Brain pericyte (primary cell): ENCODE measurements at places on chromosomes 7 and 10.

DNA sequence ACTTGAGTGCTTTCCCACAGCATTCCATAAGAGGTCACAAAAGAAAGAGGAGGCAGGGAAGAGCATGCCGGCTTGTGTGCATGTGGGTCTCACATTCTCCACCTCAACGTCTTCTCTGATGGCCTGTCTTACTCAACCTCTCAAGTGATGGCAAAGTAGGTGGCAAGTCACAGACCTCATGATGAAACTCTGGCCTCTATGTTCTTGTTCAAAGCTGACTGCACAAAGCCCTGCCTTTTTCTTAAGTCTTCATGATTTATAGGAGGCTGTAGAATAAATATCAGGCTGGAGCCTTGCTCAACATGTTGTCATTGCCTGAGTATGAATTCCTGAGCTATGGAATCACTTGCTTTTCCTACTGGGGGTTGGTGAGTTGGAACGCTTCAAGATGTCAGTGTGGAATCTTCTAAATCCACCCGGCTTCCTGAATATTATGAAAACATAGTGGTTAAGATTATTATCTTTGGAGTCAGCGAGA lies 213.6 kb upstream of the INHBA start:
- peak; percentile 63 for DNase-seq

GRCh38 chr10:118562851-118563250 lies 32.6 kb downstream of the PRLHR start:
- DNase-seq: no peak

- DNase-seq: no peak
Measured at GRCh38 chr7:90604383-90604782, 8.3 kb downstream of the CDK14 start.

GRCh38 chr10:43653746-43654145 lies 5.1 kb upstream of the ZNF32 start:
- no peak for DNase-seq

DNA sequence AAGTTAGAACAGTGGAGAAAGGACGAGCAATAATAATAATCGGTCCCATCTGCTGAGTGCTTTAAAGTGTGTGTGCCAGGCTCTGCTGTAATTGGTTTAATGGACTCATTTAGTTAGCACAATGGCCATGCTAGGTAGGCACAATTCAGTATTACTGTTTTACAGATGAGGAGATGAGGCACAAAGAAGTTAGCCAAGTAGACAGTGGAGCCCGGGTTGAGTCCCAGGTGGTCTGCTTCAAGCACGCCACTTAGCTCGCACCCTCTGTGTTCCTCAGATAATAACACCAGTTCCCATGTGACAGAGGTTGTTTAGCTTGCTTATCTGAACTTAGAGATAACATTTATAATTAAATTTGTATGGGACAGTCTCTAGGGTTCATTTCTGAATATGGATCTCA lies 101.6 kb upstream of the GJD4 start:
- DNase-seq: no peak

DNA sequence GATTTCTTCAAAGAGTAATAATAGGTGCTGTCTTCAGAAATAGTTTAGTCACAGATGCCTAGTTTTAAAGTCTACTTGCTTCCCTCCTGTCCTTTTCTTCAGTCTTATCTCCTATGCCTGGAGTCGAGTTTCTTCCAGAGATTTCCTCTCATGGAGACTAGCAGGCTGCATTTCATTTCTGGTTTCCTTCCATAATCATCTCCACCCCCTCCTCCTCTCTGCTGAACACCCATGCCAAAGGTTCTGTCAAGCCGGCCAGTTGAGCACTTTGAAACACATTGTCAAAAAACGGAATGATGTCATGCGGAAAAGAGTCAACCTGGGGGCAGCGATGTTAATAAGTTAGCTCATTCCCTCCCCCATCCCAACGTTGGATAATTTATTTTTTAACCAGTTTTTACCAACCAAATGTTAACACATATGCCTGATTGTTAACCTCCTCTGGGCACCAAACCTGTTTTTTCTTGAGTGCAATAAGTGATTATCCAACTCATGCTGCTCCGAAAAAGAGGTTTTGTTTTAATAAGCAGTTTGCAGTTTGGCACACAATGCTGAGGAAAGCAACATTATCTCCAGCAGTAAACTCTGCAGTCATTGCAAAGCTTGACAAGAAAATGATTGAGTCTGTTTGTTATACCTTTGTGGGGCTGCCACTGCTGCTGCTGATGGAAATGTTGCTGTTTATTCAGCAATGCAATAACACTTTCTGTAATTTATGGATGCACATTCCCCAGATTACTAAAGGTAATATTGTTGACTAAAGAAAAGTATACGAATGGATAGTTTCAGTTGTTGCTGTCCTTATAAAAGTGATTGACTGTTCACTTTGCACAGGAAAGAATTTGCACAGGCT lies 161.6 kb downstream of the LRMDA start:
- DNase-seq: no peak

- no peak for DNase-seq
Measured at GRCh38 chr10:102669206-102670064, 25.2 kb downstream of the TRIM8 start.

- DNase-seq: no peak
Measured at GRCh38 chr10:83274088-83274487, 865.2 kb upstream of the GHITM start.

DNA sequence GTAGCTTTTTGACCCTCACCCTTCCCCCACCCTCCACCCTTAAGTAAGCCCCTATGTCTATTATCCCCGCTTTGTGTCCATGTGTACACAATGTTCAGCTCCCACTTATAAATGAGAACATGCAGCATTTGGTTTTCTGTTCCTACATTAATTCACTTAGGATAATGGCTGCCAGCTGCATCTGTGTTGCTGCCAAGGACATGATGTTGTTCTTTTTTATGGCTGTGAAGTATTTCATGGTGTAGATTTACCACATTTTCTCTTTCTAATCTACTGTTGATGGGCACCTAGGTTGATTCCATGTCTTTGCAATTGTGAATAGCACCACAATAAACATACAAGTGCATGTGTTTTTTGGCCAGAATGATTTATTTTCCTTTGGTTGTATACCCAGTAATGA lies 232.2 kb downstream of the CACNA2D1 start:
- DNase-seq: no peak

DNA sequence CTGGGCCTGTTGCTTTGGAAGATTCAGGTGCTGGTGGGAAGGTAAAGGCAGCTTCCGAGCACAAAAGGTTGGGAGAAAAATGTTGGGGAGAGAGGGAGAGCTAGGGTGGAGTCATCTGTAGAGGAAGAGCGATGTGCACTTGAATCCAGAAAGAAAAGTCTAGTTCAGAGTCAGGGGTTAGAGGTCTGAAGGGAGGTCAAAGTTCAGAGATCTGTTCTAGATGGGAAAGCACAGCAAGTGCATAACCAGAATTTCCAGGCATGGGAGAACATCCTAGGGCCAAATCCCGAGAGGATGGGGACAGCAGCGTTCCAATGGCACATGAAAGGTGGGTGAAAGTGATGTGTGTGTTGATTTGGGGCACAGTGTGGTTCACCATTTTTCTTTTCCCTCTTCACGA lies 51.5 kb upstream of the MKLN1 start:
- DNase-seq: no peak

- DNase-seq: no peak
Measured at GRCh38 chr10:46232084-46232483, 54.7 kb upstream of the ANTXRL start.

DNA sequence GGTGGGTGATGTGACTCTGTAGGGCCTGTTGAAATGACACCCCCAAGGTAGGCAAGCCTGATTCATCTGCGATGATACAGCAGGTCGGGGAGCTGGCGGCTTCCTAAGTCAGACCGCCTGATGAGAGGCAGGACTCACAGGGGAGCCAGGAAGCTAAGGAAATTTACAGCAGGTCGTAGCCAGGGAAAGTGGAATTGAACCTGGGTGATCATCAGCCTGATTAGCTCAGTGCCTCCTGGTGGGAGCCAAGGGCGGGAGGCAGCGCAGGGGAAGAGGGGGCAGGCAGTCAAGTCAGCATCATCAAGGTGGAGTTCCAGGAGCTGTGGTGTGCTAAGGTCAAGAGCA lies 18.5 kb upstream of the TRIM56 start:
- DNase-seq: no peak

DNA sequence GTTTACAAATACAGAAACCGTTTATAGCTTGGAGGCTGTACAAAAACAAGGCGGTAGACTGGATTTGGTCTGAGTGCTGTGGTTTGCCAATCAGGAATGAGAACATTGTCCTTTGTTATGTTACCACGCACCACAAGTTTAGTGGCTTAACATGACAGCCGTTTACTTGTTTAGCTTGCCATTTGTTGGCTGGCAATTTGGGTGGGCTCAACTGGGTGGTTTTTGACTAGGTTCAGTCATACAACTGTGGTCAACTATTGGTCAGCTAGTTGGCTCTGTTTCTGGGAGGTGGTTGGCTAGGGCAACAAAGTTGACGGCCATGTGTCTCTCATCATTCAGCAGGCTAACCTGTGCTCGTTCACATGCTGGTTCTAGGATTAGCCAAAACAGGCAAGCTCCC lies 60.1 kb upstream of the SP8 start:
- no peak for DNase-seq

- DNase-seq: no peak
Measured at GRCh38 chr7:149870701-149871483, 2.9 kb upstream of the ATP6V0E2 start.

DNA sequence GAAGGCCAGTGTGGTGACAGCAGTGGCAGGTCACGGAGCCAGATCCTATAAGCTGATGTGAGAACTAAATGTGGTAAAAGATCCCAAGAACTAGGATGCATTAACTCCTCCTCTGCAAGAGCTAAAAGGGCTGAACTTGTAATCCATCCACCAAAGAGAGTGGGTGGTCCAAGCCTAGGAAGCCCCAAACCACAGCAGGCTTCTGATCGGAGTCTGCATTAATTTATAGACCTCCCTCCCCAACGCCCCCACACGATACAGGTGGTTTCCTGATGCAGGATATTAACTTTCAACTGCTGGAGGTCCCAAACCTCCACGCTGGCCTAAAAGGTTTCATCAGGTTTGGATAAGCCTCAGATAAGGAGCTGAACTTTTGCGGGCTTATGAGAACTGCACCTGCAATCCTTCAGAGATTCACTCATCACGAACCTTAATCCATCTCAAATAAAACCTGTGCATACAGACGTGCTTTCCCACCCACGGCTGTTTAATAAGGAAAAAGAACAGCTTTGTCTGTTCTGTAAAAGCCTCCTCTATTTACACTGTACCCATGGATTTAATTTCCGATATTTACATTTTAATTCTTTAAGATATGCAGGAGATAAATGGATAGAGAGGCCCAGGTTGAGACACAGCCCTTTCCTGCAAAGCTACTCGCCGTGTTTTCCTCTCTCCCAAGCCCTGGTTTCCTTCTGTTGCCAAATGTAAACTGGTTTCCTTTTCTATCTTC lies 74.9 kb downstream of the GFRA1 start:
- no peak for DNase-seq

- DNase-seq: no peak
Measured at GRCh38 chr10:79266084-79266483, 81.2 kb upstream of the PPIF start.

- DNase-seq: no peak
Measured at GRCh38 chr10:7302392-7302906, 108.4 kb downstream of the SFMBT2 start.

DNA sequence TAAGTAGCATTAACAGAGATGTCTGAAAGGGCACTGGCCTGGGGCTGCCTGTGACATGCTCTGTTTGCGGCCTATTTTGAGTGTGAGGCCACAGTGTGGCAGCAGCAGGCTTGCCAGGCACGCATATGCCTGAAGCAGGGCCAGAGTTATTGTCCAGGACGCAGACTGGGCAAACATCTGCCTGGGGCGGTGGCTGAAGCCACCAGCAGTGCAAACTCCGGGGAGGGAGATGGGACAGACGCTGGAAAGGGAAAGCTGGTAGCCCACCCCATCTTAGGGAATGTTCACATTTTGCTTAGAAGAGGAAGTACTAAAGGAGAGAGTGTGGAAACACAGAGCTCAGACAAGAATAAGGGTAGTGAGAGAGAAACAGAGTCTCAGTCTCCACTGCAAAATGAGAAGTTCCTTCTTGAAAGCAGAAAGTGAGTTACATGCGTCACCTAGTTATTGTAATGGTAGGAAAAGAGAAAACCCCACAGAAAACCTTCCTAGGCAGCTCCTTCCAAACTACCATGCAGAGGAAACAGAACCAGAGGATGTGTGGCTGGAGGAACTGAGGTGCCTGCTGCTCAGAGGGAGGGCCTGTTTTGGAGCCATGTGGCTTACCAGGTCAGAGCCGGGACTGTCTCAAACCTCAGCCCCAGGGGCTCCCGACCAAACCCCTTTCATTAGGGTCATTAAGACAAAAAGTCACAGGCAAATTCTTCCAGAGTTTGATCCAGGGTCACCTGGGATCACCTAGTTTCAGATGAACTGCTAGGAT lies 14.5 kb downstream of the AKR1B1 start:
- DNase-seq: no peak

DNA sequence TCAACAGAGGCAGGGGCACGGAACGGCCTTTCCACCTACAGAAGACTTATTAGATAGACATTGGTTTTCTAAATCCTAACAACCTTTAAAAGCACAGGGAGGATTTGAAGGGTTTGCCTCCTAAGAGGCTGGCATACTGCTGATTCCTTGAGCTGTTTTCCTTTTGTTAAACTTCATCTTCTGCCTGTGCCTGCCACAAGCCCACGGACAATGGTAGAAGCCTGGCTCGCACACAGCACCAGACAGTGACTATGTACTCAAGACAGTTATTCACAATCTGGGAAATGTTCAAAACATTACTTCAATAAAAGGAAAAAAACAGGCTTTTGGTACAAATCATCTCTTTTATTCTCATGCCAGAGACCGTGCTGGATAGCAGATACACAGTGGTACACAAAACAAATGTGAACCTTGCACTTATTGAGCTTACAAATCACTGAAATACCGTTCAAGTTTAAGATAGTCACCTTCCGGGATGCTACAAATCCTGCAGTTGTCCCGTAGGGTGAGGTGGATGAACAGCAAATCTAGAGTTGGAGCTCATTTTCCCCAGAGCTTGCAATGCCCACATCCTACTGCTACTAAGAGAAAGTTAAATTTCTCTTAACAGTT lies 63.9 kb downstream of the VPS41 start:
- no peak for DNase-seq

- DNase-seq: no peak
Measured at GRCh38 chr7:45938626-45939302, 17.7 kb upstream of the IGFBP3 start.

GRCh38 chr7:28329661-28330363 lies 82.5 kb upstream of the CREB5 start:
- DNase-seq: no peak

- no peak for DNase-seq
Measured at GRCh38 chr10:110876000-110876399, 4.3 kb downstream of the PDCD4 start.

DNA sequence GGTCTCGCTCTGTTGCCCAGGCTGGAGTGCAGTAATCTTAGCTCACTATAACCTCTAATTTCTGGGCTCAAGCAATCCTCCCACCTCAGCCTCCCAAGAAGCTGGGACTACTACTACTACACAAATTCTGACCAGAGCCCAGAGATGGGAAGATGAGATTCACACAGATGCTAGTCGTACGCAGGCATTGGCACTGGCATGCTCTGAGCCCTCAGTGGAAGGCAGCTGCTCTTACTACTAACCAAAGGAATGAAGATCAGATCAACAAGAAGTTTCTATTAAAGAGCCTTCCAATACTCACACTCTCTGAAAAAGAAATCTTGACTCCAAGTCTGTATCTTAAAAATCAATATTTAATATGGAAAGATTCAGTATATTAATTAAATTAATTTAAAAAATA lies 10.7 kb downstream of the GDF2 start:
- no peak for DNase-seq
